ENCODE measurements at places on chromosomes 2 and 18. TPM values are rescaled to one million over a fixed set of nuclear protein-coding genes. Genes with fewer than 3 reads are reported as not detected.

GRCh38 chr18:75341267-75341666 lies 86.2 kb downstream of the SMIM21 start:
- DNase-seq = no peak

DNA sequence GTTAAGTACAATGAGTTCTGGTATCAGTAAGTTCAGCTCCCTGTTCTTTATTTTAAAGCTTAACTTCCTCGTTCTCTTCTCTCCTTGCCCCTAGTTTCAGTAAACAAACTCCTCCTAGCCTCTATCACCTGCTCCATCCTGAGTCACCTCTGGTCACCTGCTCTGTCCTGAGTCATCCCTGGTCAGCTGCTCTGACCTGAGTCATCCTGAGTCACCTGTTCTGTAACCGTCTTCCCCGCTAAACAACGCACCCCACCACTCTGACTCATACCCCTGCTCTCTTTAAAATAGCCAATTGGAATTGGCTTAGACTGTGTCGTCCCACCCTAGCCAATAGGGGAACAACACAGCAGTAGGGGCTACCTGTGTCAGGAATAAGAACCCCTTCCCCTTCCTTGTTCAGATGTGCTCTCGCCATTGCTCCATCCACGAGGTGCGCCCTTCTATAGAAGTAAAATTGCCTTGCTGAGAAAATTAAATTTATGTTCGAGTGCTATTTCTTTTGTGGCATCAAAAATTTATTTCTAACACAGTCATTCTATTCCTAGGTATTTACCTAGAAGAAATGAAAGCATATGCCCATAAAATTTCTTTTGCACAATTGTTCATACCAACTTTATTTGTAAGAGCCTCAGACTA lies 24.9 kb upstream of the RMND5A start:
- no peak for DNase-seq

GRCh38 chr2:140442319-140442718 lies 1662.1 kb upstream of the NXPH2 start:
- DNase-seq = no peak

Gene GYPC
- 107 TPM for total RNA-seq

Gene DAW1
- total RNA-seq = 0.37 TPM

DNA sequence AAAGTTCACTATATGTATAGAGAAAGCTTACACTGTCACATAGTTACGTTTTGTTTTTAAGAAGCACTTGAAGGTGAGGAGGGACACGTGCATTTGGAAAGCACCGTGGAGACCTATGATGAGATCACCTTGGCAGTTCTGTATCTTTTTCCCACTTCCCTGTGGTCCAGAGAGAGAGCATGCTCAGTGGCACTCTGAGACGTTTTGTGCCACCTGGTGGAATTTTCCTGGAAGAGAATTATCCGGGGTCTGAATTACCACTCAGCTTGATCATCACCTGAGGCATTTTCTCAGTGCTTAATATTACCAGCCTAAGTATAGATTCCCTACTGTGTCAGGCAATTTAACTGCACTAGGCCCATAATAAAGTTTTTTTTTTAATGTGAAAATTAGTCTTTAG lies 469.4 kb upstream of the SMIM21 start:
- no peak for DNase-seq

Gene IL37
- not detected for total RNA-seq

Gene MAPK4
- 26.8 TPM for total RNA-seq

- no peak for DNase-seq
Observed at GRCh38 chr18:54020966-54021365, 203.5 kb downstream of the MBD2 start.

- DNase-seq = no peak
Observed at GRCh38 chr2:190896477-190896876, 15.9 kb downstream of the GLS start.

GRCh38 chr18:2572171-2572569 lies 813 bp downstream of the NDC80 start:
- DNase-seq = no peak

All from posterior vena cava (tissue), 2 donors.